ENCODE measurements at places on chromosomes 3 and 15.

DNA sequence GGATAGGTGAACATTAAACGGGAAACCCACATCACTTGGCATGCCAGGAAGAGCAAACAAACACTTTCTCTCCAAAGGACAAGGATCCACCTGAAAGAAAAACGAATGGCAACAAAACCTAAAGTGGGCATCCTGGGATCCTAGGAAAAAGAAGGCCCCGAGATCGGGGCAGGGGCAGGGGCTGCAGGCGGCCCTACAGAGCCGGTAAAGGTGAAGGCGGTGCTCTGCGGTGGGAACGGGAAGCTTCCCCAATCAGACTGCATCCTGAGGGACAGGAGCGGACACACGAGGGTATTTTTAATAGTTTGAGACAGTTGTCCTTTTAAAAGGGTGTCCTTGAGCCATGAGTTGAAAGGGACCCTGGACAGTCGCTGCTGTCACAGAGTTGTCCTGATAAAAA lies 24.9 kb upstream of the GABRA5 start:
- no peak for DNase-seq

GRCh38 chr15:75693501-75694240 lies 19.0 kb downstream of the CSPG4 start:
- no peak for DNase-seq

DNA sequence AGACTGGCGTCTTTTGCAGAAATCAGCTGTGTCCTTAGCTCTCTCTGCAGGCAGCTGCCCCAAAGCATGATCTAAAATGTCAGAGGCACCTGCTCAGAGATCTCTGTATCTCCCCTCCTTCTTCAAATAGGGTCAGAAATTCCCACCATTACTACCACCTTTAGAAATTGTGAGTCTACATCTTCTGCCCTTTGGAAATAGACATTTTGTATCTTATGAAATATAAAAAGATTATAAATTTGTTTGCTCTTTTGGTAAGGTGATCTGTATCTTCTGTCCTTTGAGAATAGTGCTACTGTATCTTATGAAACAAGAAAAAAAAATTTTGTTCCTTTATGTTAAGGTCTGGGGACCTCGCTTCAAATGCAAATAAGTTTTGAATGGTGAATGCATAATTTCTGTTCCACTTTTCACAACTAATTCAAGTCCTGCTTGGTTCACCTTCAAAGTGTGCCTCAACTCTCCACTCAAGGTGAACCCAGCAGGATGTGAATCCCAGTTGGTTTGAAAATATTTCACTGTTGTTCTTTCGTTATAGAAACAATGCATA lies 28.3 kb upstream of the GPD1L start:
- no peak for DNase-seq

DNA sequence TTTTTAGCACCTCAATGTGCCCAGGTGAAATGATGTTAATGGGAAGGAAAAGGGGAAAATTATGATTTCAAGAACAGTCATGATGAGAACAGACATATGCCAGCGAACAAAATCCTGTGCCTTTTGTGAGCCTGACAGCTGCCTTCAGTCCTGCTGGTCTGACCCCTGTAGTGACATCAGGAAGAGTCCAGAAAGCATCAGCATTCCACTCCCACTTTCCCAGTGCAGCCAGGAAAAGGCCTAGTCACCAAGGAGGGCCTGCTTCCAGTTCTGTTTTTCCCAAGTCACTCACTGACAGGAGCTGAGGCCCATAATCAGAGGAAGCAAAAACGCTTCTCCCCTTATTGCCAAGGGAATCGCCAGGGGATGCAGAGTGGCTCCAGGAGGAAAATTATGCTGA lies 218.4 kb downstream of the ABHD5 start:
- DNase-seq: no peak

Measured in activated naive CD4-positive, alpha-beta T cell (primary cell).